T-helper 22 cell (primary cell): ENCODE measurements at places on chromosomes 2 and 18.

DNA sequence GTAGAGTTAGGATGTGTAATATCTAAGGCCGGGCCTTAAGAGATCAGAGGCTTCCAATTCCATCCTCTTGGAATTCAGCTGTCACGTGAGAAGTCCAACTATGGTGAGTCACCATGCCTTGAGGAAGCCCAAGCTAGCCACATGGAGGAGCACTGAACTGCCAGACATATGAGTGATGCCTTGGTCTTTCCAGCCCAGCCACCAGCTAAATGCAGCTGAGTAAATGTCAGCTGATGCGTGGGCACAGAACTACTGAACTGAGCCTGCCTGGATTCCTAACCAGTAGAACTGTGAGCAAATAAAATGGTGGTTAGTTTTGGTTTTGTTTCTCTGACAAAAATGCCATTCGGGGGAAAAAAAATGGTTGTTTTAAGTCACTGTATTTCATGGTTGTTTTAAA is 153.7 kb upstream of the SERTAD2 start:
- DNase-seq = no peak

- DNase-seq = no peak
Measured at GRCh38 chr18:48837676-48838075, 113.1 kb downstream of the SMAD7 start.

- no peak for DNase-seq
Measured at GRCh38 chr2:177036747-177037146, 175.8 kb upstream of the HNRNPA3 start.

DNA sequence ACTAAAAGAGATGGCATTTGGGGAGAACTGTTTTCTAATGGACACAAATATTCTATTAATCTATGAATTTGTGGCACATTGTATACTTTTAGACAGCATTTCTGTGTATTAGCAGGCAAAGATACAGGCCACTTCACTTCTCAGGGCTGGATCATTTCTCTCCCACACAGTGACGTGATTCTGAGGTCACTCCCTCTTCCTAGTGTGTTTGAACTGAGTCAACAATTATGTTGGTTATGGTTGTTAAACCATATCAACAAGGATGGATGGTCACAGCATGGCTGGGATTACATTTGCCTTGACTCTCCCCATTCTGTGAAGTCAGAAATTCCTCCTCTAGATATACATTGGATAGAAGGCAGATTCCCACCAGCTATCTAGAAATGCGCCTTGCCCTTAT is 11.6 kb downstream of the NOSTRIN start:
- DNase-seq = no peak

DNA sequence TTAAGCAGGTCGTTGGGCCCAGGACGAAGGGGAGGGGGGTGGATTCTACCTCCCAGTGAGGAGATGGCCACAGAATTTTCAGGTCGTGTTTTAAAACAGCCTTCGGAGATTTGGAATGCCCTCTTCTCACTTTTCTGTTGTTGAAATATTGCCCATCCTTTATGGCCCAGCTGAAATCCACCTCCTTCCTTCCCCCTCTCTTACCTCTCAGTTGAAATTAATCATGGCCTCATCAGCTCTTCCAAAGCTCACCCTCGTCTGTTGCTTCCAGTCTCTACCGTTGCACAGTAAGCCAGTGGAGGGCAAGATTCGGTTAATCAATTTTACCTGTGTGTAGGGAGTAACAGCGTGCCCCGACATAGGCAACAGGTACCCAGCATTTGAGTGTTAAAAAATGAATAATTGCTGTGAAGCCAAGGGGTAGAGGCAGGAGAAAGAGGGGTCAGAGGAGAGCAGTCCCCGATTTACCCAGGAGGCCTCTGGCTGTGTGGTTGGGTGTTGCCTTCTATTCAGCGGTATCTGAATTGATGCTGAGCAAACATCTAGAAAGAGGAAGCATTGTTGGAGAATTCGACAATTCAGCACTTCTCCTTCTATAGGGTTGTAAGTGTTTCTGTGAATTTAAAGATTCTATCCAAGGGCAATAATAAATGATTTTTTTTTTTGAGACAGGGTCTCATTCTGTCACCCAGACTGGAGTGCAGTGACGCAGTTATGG is 8.6 kb upstream of the PDIA6 start:
- no peak for DNase-seq

- DNase-seq = no peak
Measured at GRCh38 chr18:26022585-26022984, 67.8 kb downstream of the SS18 start.

DNA sequence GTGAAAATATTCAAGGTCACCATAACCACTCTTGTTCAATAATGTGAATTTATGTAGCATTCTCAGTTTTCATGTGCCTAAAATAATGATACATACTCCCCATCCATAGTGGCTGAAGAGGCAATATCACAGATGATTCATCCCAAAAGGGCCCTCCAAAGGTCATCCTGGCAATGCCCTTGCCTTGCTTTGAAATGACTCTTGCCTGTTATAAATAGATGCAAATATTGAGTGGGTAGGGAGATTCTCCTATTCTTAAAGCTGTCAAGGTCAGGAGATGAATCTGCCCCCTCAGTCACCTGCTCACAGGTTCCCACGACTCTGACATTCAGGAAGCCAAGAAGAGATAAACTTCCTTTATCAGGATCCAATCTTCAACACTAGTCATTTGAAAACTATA is 490.5 kb downstream of the TNS1 start:
- DNase-seq = no peak

DNA sequence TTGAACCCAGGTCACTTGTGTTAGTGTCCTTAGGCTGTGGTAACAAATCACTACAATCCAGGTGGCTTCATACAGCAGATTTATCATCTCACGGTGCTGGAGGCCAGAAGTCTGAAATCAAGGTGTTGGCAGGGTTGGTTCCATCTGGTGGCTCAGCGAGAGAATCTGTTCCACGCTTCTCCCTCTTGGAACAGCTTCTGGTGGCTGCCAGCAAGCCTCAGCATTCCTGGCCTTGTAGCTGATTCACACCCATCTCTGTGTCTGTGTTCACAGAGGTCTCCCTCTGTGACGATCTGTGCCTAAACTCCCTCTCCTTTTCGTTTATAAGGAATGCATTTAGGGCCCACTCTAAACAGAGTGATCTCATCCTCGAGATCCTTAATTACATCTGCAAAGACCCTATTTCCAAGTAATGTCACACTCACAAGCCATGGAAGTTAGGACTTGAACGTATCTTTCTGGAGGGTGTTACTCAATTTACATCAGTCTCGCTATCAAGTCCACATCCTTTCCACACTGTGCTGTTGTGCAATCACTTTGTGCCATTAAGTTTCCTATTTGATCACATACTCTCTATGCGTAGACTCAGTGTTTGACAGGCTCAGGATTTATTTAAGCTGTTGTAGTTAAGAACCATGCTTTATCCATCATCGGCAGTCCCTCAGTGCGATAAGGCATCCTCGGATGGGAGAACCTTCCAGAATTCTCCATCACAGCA is 164.4 kb downstream of the SOCS6 start:
- DNase-seq = no peak

DNA sequence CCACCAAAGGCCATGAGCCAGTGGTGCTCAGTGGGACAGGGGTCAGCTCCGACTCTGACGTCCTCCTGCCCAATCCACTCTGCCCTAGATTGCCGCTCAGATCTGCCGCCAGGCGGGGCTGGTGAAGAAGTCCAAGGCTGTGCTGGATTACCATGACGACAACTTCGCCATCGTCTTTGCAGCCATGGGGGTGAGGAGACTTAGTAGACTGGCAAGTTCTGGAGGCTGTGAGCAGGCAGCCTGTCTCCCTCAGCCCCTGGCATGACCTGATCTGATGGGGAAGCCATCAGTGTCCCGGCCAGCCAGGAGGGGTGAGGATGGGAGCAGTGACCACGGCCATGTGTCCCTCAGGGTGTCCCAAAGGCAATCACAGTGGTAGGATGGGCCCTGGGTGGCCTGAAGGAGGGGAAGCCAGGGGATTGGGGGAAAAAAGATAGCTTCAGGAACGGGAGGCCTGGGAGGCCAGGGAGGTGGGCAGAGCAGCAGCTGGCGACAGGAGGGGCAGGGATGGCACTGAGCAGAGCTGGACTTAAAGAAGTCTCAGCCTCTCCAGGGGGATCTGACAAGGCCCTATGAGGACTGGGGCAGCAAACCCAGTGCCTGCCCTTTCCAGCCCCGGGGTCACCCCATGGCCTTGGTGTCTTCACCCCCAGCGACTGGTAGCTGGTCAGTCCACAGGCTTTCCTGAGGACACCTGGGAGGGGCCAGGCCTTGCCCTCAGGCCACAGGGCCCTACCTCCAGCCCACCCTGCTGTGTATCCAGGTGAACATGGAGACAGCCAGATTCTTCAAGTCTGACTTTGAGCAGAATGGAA is 17.4 kb upstream of the ANKRD53 start:
- no peak for DNase-seq

DNA sequence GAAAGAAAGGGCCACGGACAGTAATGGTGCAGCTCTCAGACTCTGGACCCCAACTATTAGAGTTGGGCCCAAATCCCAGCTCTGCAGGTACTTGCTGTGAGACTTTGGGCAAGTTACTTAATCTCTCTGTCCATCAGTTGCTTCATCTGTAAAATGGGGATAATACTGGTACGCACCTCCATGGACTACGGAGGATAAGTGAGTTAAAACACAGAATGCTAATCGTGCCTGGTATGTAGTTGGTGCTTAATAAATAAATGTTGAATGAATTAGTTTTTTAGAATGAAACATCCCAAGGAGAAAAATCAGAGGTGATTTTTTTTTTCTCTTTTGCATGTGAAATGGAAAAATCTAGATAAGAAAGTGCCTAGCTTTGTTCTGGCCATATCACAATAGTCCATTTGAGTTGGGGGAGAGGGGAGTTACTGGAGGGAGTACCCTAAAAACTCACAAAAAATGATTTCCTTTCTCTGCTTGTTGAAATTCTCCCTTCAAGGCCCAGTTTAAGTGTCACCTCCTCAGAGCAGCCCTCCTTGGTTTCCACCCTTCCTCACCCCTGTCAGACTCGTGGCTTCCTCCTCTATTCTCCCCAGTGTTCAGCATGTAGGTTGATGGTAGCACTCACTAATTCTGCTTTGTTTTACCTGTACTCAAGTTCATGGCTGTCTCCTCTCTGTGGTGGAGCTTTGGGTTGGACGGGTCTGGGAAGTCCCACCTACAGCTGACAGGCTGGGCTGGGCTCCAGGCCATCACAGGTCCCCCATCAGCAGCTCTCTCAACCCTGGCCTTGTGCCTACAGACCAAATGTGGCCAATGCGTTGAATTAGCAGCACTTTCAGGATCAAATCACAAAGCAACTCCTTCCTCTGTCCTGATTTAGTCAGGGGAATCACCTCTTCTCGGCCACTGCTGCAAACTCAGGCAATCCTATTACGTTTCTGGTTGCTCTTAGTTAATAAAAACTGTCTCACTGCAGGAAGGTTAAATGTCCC is 92.8 kb upstream of the TAF1B start:
- DNase-seq = no peak

DNA sequence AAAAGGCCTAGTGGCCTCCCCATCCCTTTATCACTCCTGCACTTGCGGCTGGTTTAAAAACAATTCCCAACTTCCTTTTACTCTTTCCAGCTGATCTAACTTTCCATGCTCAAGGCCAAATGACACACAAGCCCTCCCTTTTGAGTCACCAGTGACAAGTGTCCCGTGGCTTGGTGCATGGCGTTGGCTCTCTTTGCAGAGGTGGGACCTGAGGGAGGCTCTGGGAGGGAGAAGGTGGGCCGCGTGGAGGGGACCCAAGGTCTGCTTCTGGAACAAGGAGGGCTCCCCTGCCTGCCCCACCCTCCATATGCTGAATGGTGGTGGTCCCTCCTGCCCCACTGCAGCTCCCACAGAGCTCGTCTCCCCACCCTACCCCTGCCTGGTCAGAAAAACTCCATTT is 30.8 kb upstream of the HPCAL1 start:
- DNase-seq = no peak

- DNase-seq = no peak
Measured at GRCh38 chr2:196915507-196916189, 10.9 kb downstream of the PGAP1 start.

DNA sequence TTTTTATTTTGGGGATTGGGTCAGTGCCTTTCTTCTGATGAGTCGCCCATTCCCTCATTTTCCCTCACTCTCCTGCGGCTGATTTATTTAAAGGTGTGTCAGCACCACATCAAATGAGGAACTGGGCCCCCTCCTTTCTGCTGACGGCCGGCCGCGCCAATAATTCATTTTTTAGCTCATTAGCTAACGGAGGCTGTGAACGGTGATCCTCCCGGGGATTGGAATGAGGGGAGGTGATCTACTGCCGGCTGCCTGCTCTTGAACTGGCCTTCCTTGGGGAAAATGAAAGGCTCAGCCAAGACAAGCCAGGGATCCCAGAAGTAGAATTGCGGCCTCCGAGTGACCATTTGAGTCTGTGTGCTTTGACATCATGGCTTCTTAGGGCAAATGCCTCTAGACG is 54.2 kb downstream of the GBX2 start:
- no peak for DNase-seq

DNA sequence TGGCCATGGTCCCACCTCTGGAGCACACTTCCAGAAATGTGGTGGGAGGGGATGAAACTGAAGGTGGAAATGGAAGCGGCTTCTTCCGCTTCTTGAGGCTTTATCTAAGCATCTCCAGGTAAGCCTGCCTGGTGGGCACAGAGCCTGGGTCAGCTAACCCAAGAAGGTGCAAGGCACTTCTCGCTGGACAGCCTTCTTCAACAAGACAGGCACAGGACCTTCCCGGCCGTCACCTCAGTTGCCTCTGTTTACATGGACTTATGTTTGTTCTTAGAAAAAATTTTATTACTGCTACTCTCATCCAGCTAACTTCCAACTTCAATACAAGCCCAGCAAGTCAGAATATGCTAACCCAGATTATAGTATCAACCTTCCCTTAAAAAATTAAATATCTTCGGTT is 51.9 kb downstream of the SRD5A2 start:
- DNase-seq = no peak

GRCh38 chr2:62719757-62720156 is 14.2 kb downstream of the EHBP1 start:
- DNase-seq = no peak

DNA sequence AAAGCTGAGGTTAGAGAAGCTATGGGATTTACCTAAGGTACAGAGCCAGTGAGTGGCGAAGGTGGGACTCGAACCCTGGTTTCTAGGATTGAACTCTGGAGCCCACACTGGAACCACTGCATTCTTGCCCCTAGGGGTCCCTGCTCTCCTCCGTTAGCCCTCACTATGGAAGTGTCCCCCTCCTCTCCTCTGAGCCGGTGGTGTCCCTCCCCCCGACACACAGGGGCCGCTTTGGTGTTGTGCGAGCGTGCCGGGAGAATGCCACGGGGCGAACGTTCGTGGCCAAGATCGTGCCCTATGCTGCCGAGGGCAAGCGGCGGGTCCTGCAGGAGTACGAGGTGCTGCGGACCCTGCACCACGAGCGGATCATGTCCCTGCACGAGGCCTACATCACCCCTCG is 8.5 kb upstream of the GMPPA start:
- DNase-seq = no peak

- DNase-seq = no peak
Measured at GRCh38 chr2:112273349-112273748, 2.0 kb upstream of the ZC3H6 start.

- no peak for DNase-seq
Measured at GRCh38 chr2:112257575-112257974, 2.7 kb upstream of the ZC3H8 start.

DNA sequence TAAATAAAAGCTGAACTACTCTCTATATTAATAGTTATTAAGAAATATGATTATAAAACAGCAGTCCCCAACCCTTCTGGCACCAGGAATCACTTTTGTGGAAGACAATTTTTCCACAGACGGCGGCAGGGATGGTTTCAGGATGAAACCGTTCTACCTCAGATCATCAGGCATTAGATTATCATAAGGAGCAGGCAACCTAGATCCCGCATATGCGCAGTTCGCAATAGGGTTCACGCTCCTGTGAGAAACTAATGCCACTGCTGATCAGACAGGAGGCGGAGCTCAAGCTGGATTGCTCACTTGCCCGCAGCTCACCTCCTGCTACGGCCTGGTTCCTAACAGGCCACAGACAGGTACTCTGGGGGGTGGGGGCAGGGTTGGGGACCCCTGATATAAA is 19.3 kb upstream of the DSG2 start:
- DNase-seq = no peak
